ENCODE measurements at places on chromosomes 6 and 20. TPM values are rescaled to one million over a fixed set of nuclear protein-coding genes. Genes with fewer than 3 reads are reported as not detected.

DNA sequence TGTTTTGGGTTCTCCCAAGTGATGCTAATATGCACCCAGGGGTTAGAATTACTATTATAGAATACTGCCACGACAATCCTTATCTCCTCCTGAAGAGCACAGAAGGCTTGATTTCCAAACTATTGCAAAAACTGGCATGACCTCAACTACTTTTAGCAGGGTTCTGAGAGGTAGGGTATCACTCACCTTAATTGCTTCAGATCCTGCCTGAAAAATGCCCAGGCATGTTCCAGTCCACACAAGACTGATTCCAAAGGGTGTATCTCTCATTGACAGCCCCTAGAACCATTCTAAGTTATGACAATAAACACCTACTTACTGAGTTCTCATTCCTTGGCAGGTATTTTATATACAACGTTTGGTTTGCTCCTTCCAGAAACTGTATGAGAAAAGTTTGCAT lies 5.0 kb upstream of the DSE start:
- H3K36me3 ChIP-seq, result no peaks in the 10 kb centered on the region
- H3K4me3 ChIP-seq, result no peak overlapping the region
- H3K4me1 ChIP-seq, result peaks cover 11% of the 10 kb centered on the region
- DNase-seq, result no peak
- no peaks in the 10 kb centered on the region for H3K27me3 ChIP-seq

DNA sequence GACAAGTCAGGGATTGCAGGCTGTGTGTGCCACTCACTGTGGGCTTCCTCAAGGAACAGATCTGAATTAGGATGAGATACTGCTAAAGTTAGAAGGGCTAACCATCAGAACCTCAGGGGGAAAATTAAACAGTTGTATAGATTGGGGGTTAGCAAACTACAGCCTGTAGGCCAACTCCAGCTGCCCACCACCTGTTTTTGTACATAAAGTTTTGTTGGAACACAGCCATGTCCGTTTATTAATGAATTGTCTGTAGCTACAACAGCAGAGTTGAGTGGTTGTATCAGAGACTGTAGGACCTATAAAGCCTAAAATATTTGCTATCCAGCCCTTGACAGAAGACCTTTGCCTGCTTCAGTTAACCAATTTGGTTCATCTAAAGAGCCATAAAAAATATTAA lies 127.2 kb upstream of the ECI2 start:
- H3K4me3 ChIP-seq, result no peak overlapping the region
- no peak overlapping the region for H3K27ac ChIP-seq
- no peaks in the 10 kb centered on the region for H3K4me1 ChIP-seq
- H3K27me3 ChIP-seq, result no peaks in the 10 kb centered on the region
- no peaks in the 10 kb centered on the region for H3K36me3 ChIP-seq

DNA sequence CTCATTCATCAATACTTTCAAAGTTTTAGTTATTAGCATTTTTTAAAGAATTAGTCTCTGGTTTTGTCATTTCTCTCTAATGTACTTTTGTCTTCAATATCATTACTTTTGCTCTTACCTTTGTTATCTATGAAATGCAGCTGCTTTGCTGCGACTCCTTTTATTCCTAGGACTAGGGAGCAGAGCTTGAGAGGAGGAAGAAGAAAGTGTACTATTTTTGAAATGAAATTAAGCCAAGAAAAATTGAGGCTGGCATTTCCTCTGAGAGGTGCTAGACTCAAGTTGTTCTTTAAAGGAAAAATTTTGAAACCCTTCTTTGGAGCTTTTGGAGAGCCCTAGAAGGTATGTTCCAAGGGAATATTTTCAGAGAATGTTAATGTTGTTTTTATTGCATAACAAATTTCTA lies 48.3 kb upstream of the MRAP2 start:
- H3K4me1 ChIP-seq, result no peaks in the 10 kb centered on the region
- no peaks in the 10 kb centered on the region for H3K27me3 ChIP-seq
- H3K27ac ChIP-seq, result no peak overlapping the region
- no peak for DNase-seq

SLC24A3 gene
- total RNA-seq, result not detected

All from PC-9 (cell line).